Left ventricle myocardium inferior (tissue), 1 donor: ENCODE measurements at places on chromosomes 1 and 21.

- H3K4me3 ChIP-seq: no peak overlapping the region
- H3K27me3 ChIP-seq: no peaks in the 10 kb centered on the region
- DNase-seq: no peak
- peaks cover 39% of the 10 kb centered on the region for H3K36me3 ChIP-seq
Measured at GRCh38 chr21:33578959-33579542, 9.4 kb downstream of the DONSON start.

- no peaks in the 10 kb centered on the region for H3K27me3 ChIP-seq
- DNase-seq: no peak
- H3K4me1 ChIP-seq: peaks cover 17% of the 10 kb centered on the region
- no peaks in the 10 kb centered on the region for H3K36me3 ChIP-seq
- no peak overlapping the region for H3K27ac ChIP-seq
Measured at GRCh38 chr1:203589595-203589994, 37.0 kb upstream of the ATP2B4 start.

GRCh38 chr1:223147873-223148272 lies 4.8 kb upstream of the TLR5 start:
- no peak overlapping the region for H3K27ac ChIP-seq
- H3K36me3 ChIP-seq: no peaks in the 10 kb centered on the region
- H3K27me3 ChIP-seq: peaks cover 11% of the 10 kb centered on the region
- peaks cover 15% of the 10 kb centered on the region for H3K4me1 ChIP-seq

DNA sequence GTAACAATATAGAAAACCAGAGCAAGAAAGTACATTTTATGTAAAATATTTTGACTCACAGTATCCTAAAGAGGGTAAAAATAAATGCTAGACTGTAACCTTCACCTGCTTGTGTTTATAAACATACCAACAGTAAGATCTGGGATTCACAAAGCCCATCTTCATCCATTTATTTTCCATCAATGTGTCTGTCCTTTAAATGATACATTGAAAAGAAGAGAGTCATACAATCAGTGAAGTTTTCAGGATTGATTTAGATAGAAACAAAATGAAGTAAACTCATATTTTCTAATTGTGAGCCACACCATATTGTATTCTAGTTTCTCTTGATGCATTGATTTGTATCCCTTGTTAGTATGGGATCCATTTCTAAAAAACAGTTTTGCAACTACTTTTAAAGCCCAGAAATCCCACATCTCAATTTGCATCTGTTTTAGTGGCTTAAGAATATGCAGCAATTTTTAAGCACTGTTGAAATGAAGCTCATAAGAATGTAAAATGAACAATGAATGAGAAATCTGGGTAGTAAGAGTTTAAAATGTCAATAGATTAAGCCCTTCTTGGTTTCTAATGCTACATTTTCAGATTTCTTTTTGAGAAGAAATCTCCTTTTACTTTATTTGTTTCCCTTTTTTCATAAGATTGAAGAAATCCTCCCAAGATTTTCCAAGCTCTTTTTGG lies 548.1 kb upstream of the ADGRL2 start:
- no peaks in the 10 kb centered on the region for H3K36me3 ChIP-seq
- H3K4me3 ChIP-seq: no peak overlapping the region
- H3K27me3 ChIP-seq: no peaks in the 10 kb centered on the region
- DNase-seq: no peak
- no peaks in the 10 kb centered on the region for H3K4me1 ChIP-seq
- H3K27ac ChIP-seq: no peak overlapping the region

DNA sequence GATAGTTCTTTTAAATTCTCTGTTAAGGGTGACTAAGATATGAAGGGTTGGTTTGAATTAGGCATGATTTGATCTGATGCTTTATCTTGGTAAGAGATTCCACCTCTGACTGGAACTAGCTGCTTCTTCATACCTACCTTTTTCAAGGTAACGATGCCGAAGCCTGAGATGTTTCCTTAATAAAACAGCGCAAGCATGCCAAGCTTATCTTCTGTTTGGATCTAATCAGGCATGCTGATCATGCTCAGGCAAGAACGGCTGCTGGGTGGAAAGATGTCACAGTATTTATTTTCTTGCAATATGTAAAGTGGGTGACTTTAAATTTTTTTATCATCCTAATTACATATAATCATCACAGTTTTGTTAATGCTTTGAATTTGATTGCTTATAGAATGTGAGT lies 148.7 kb downstream of the ADGRL2 start:
- H3K4me1 ChIP-seq: peaks cover 51% of the 10 kb centered on the region
- DNase-seq: no peak
- H3K27me3 ChIP-seq: no peaks in the 10 kb centered on the region
- H3K4me3 ChIP-seq: no peak overlapping the region

DNA sequence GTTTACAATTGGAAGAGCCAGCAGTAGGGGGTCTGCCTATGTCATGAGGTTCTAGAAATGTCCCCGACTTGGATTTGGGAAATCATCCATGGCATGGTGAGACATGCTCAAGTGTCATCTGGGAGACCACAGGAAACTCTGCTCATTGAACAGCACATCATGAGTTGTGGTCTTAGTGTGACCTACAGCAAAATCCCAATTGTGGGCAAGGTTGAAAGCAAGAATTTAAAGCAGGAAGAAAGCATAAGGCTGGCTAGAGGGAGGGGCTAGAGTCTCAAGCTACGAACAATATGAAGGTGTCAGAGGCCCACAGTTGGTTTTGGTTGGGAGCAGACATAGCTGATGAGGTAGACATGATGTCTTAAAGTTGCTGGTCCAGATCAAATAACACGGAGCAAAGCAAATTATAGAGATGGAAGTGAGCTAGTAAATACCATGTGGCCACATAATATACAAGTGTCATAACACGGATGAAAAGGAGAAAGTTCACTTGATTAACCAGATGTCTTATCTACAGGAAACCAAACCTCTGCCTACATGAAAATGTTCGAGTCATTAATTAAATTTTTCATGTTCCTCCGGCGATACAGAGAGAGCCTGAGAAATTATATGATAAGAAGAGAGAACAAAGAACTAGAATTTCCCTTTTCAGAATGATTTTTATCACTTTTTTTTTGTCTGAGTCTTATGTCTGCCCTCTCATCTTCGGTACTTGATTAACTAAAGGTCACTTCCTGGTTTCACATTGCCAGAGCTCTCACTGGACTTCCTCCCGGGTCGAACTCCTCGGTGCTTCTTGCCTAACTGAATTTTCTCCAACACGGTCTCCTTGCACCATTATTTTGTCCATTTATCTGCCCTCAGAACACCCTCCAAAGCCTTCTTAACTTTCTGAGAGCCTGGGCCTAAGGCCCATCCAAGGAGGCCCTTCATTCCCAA lies 67.5 kb upstream of the DUSP10 start:
- H3K4me1 ChIP-seq: no peaks in the 10 kb centered on the region
- H3K27ac ChIP-seq: no peak overlapping the region
- no peak for DNase-seq
- H3K4me3 ChIP-seq: no peak overlapping the region
- H3K27me3 ChIP-seq: no peaks in the 10 kb centered on the region

DNA sequence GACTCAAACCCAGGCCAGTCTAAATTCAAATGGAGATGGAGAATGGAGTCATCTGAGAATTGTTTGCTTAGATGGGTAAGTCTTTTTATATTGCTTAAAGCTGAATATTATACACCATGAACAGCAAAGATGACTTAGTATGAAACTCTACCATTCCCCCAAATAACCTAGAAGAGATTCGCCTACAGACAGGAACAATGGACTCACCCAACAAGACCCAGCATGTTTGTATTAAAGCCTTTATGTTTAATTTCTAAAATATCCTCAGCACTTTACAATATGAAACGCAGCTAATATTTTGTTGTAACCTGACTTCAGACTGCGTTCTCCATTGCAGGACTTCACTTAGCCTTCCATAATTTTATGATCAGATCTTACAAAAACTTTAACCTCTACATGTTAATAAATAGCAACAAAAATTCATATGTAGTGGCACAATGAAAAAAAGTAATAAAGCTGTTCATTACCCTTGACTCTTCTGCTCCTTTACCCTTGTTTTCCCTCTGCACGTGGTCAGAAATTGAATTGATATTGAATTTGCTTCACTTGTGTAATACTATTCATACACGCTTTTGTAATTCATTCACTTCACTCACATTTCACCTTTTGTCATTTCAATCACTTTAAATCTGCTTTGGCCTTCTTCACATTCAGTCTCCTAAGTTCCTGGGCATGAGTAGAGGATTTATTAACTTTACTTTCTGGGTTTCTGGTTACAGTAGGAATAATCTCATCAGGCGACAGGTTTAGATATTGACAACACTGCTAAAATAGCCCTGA lies 177.3 kb upstream of the PTBP2 start:
- no peak overlapping the region for H3K4me3 ChIP-seq
- no peak overlapping the region for H3K27ac ChIP-seq
- H3K4me1 ChIP-seq: peaks cover 9% of the 10 kb centered on the region
- H3K27me3 ChIP-seq: no peaks in the 10 kb centered on the region
- DNase-seq: no peak

- peak; percentile 69 for DNase-seq
- H3K27me3 ChIP-seq: no peaks in the 10 kb centered on the region
- no peak overlapping the region for H3K27ac ChIP-seq
- H3K4me3 ChIP-seq: no peak overlapping the region
- H3K36me3 ChIP-seq: no peaks in the 10 kb centered on the region
Measured at GRCh38 chr1:168603501-168604110, 27.2 kb downstream of the XCL1 start.

GRCh38 chr1:92774407-92774806 lies 10.5 kb downstream of the EVI5 start:
- no peak for DNase-seq
- no peak overlapping the region for H3K27ac ChIP-seq
- no peaks in the 10 kb centered on the region for H3K36me3 ChIP-seq
- no peaks in the 10 kb centered on the region for H3K27me3 ChIP-seq
- H3K4me3 ChIP-seq: no peak overlapping the region

DNA sequence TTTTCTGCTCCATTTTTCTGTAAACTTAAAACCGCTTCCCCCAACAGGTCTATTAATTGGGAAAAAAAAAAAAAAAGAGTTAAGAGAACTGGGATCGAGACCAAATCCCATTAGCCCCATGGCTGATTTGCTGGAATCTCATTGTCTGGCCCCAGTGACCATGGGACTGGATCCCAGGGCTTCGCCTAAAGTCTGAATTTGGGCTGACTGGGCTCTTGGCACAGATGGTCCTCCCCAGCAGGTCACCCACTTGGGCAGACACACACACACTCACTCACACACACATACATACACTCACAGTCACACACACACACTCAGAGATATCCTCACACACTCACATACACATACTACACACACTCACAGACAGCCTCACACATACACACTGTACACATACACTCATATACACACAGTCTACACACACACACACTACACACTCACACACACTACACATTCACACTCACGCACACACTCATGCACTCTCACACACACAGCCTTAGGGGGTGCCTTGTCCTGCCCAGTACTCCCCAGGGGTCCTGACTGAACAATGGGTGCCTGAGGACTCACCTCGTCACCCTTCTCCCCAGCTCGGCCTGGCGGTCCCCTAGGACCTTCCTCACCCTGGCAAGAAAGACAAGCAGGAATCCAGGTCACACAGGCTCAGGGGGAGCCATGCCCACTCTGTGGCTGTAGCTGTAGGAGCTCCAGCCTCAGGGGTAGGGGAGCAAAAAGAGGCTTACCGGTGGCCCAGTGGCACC lies 7.5 kb downstream of the COL9A2 start:
- no peak overlapping the region for H3K27ac ChIP-seq
- no peak overlapping the region for H3K4me3 ChIP-seq
- DNase-seq: no peak

DNA sequence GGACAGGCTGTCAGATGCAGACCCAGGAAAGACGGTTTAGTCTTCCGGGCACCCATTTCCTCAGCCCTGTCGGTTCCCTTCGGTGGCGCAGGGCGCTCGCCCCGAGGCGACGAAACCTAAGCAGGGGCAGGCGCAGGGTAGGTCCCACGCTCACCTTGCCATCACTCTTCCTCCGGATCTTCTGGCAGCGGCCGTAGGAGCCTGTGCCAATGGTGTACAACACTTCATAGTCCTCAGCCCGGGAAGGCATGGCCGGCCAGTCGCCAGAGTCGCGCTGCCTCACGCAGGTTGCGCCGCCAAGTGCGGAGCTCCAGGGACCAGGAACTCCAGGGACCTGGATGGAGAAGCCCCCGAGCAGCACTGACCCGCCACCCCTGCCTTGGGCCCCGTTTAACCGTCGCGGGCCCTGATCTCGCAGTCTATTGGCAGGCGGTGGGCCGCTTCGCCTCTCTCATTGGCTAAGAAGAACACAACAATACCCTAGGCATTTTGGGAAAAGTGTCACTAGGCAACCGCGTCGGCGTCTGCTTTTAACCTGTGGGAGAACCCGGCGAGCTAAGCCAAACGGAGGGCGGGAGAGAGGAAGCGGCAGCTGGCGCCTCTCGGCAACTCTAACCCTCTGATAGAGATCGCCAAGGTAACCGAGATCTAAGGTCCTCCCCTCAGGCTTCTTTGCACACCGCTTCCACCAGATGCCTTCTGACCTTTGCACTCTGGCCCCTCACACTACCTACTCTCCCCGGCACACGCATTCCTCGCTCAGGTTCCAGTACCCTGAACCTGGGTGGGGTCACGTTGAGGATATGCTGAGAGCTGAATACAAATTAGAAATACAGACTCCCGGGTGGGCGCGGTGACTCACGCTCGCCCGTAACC lies at the start of gene NEK2:
Gene NEK2 (minus strand): TSS at position 392 of the 876 bp plus-strand sequence. CDS start 142 bp downstream, at position 250.
- no peaks in the 10 kb centered on the region for H3K27me3 ChIP-seq
- peaks cover 13% of the 10 kb centered on the region for H3K4me1 ChIP-seq
- no peak within 1 kb of the TSS for H3K27ac ChIP-seq
- peak within 1 kb of the TSS; percentile 71 for H3K4me3 ChIP-seq
- H3K36me3 ChIP-seq: no peaks in the 10 kb centered on the region
- DNase-seq: peak; percentile 85

DNA sequence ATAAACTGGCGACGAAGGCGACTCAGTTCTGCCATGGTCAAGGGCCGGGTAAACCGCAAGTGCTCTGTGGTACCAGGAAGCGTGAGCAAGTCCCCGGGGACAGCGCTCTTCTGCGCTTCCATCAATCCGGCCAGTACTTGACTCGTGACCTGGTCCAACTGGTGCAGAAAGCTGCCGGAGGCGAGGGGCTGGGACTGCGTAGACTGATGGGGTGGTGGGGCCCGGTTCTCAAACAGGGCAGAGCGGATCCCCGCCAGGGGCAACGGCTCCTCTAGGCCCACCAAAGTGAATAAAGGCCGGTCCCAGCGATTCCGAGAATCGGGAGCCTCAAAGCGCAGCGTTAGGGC lies 852 bp downstream of the KTI12 start:
- peaks cover 13% of the 10 kb centered on the region for H3K36me3 ChIP-seq
- no peaks in the 10 kb centered on the region for H3K27me3 ChIP-seq
- peaks cover 29% of the 10 kb centered on the region for H3K4me1 ChIP-seq
- H3K27ac ChIP-seq: peak overlapping the region; percentile 92

DNA sequence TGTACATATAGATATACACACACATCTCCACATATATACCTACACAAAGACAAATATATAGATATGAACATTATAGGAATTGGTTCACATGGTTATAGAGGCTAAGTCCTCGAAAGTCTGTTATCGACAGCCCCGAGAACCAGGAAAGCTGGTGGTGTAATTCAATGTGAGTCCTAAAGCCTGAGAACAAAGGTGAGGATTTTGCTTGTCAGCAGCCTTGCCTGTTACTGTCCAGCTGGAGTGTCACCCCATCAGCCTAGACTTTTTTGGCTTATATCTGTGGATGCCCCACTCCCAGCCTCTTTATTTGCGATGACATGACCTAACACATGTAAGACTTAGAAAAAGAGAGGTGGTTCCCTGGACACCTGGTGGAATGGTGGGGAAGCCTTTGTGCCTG lies 97.0 kb downstream of the GIPC2 start:
- H3K4me1 ChIP-seq: no peaks in the 10 kb centered on the region
- no peak overlapping the region for H3K27ac ChIP-seq
- H3K4me3 ChIP-seq: no peak overlapping the region
- no peaks in the 10 kb centered on the region for H3K36me3 ChIP-seq

- H3K4me1 ChIP-seq: peaks cover 62% of the 10 kb centered on the region
- H3K27me3 ChIP-seq: peaks cover 24% of the 10 kb centered on the region
- peak overlapping the region; percentile 57 for H3K27ac ChIP-seq
- no peak for DNase-seq
- no peak overlapping the region for H3K4me3 ChIP-seq
Measured at GRCh38 chr1:21672478-21673276, 3.5 kb upstream of the RAP1GAP start.
